ENCODE measurements at places on chromosomes 6 and 20. TPM values are rescaled to one million over a fixed set of nuclear protein-coding genes. Genes with fewer than 3 reads are reported as not detected.

Gene QKI
- 81.2 TPM for total RNA-seq

Gene HLA-DRB1
- not detected for total RNA-seq

Gene RAMACL
- 0.19 TPM for total RNA-seq

Gene ERGIC3
- 258 TPM for total RNA-seq

Gene BPIFB2
- total RNA-seq, result not detected

Gene MYLK2
- total RNA-seq, result 0.55 TPM

Gene SEMG1
- total RNA-seq, result not detected

Gene MYCT1
- 2.9 TPM for total RNA-seq

Gene SLC17A9
- total RNA-seq, result not detected

Gene ISM1
- total RNA-seq, result not detected

Gene CTCFL
- not detected for total RNA-seq

Gene LY6G6C
- total RNA-seq, result not detected

Gene TSBP1
- not detected for total RNA-seq

Gene TFAP2A
- 5.2 TPM for total RNA-seq

Gene SMLR1
- total RNA-seq, result not detected

Gene OR12D1
- not detected for total RNA-seq

Gene LEMD2
- total RNA-seq, result 50.8 TPM

Gene HCK
- total RNA-seq, result not detected

Gene GATA5
- 4.7 TPM for total RNA-seq

Gene ATXN1
- 11.4 TPM for total RNA-seq

Gene FLRT3
- total RNA-seq, result 4.0 TPM

Gene CDH4
- total RNA-seq, result 5.5 TPM

Gene CEP57L1
- total RNA-seq, result 52.4 TPM

Gene GRIK2
- 0.12 TPM for total RNA-seq

Measured in A172 (cell line).